ENCODE measurements at places on chromosomes 1 and 21.

DNA sequence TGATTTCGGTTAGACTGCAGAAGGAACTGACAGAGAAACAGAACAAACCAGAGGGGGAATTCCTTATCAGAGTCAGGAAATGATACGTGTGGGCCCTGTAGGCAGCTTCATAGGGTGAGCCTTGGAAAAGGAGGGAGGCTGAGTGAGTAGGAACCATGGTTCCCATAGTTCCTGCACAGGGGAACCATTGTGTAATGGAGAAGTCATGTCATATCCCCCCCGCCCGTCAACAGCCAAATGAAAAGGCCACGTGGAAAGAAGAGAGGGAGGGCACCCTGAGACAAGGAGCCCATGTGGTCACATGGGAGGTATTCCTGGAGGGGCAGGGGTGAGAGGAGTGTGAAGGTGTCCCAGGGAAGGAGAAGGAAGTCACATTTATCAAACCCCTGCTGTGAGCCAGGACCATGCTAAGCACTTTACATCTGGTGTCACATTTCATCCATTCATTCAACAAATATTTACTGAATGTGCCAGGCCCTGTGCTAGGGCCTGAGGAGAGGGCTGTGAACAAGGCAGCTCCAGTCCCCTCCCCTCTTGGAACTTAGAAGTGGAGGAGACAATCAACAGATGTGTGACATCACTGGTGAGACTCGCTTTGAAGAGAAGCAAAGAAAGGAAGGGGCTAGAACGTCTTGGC lies 15.7 kb upstream of the FGR start:
- no peak for DNase-seq

DNA sequence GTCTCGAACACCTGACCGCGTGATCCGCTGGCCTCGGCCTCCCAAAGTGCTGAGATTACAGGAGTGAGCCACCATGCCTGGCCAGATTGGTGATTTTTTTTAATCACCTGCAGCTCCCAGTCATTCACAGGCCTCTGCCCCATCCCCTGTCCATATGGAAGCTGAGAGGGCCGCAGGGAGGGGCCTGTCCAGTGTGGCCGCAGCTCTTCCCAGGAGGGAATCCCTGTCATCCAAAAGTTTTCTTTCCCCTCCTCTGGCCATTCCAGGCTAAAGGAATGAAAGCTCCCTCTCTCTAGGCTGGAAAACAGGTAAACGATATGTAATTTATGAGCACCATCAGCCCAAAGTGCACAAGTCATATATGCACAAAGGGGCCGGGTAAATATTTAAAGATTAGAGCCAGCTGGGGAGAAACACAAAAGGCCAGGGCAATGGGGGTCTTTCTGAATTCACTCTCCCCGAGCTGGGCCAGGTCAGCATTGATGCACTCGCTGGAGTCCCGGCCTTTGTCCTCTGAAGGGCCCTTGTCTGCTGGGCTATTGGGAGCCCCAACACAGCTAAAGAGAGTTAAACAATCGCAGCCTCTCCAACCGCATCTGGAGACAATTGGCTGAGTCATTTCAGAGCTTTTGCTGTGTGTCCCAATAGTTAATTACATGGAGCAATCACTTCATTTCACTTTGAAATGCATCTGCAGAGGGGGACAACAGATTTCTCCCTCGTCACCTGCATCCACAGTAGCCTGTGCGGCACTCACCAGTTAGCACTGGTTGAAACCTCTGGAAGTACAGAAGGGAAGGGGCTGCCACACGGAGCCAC lies 3.8 kb upstream of the HES3 start:
- no peak for DNase-seq

GRCh38 chr1:85245891-85246290 lies 13.6 kb downstream of the C1orf52 start:
- DNase-seq = no peak

DNA sequence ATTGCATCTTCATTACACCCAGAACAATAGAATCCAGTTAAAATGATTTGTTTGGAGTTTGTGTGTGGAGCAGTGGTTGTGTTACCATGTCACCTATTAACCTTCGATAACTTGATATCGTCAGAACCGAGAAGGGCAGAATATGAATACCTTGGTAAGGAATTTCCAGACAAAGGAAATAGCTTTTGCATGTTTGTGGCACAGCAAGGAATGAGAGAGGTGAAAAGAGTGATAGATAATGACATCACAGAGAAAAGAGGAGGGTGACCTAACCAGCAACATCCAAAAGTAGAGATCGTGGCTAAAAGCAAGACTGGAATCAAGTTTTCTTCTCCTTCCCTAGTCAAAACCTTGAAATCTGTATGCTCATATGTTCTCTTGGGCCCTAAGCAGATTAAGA lies 244.6 kb upstream of the NEGR1 start:
- no peak for DNase-seq

All from right lobe of liver (tissue), 6 donors.